ENCODE measurements at places on chromosomes 7 and 10.

GRCh38 chr7:156095908-156096539 lies 283.8 kb upstream of the SHH start:
- peak; percentile 9 for DNase-seq

GRCh38 chr10:77548671-77549070 lies 88.9 kb downstream of the KCNMA1 start:
- no peak for DNase-seq

GRCh38 chr7:106590209-106590816 lies 70.6 kb downstream of the CCDC71L start:
- DNase-seq = no peak

DNA sequence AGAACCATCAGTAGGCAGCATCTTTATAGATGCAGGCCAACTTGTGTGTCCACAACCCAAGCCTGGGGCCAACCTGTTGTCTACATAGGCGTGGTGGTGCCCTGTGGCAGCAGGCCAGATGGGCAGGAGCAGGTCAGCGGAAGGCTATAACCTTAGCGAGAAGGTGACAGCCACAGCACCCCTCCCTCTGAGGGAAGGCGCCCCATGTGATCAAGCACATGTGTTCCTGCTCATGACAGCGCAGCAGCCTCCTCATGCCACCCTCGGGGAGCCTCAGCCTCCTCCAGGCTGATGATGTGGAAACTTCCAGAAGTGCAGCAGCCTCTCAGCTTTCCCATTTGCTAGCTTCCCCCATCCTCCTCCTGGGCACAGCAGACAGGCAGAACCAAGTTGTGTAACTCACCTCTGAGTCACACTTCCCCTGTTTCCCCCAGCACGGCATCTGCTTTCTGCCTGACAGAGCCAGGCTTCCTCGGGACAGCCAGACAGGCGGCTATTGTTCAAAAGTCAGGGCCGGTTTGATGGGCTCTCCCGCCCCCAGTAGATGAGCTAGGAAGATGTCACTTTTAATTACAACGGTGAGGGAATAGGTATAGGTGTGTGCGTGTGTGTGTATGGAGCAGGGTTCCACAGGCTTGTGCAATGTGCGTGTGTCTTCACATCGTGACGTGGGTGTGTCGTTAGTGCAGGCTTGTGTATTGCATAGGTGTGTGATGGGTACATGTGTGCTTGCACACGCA lies 312.0 kb upstream of the ZMIZ1 start:
- DNase-seq = peak; percentile 33

- no peak for DNase-seq
These were observed 335.2 kb downstream of the SDK1 start for GRCh38 chr7:3636131-3636860.

DNA sequence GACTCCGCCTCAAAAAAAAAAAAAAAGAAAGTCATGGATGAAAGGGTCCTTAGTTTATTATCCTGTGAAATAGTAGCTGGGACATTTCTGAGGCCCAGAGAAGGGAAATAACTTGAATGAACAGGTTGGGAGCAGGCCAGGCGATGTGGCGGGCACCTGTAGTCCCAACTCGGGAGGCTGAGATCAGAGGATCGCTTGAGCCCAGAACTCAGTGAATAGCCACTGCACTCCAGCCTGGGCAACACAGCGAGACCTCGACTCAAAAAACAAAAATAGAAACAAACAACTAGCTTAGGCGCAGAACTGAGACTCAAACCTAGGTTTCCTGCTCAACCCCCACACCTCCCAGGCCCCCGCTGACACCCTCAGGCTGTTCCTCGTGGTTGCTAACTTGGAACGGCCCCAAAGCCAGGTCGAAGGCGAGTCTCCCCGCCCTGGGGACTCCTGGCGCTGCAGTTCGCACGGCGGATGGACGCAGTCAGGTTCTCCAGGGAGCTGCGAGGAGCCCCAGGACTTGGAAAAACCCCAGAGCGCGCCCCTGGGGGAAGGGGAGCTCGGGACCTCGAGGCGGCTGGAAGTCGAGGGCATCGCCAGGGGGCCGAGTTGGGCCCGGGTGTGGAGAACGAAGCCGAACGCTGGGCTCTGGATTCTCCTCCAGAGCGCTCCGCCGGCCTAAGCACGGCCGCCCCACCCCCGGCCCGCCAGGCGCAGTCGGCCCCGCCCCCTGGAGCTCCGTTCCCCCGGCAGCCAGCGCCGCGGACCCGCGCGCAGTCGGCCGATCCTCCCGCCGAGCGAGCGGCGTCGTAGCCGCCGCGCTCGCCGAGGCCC lies at the start of gene STOX1:
Gene STOX1 (plus strand): TSS at position 768 of the 828 bp plus-strand sequence. CDS start 93 bp downstream, outside the sequence.
- DNase-seq = peak; percentile 75

DNA sequence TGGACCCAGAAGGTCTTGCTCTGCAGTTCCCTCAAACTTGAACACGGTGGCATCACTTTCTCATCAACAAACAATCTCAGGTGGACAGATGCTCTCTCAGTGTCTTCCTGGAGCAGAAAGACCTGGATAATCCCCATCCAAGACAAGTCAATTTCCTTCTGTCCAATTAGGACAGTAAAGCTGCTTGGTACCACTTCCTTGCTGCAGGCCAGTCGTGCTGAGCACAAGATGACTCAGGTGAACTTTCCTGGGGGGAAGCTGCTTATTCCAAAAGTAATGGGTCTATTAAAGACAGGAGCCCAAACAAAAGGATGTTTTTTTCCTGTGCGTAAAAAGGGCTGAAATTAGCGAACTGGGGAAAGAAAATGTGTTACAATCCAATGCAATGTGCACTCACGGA lies 107.6 kb upstream of the AFAP1L2 start:
- DNase-seq = no peak

GRCh38 chr7:184294-185264 lies 7.8 kb upstream of the FAM20C start:
- DNase-seq = no peak

DNA sequence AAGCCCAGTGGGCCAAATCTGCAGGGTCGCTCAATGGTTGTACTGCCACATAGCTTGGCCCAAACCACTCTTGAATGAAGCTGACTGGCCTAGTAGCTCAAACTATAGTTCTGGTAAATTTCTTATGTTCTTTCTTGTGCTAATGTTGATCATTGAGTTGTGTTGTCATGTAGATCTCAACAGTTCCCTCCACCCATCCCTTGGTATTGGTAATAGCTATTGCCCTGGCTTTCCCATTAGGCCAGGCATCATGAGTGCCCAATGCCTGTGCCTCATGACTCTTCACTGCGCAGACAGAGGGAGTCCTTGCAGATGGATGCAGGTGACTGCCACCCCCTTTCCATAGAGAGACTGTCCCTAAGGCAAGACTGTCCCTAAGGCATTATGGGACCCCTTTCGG lies 988.4 kb downstream of the KCNMA1 start:
- DNase-seq = no peak

GRCh38 chr10:14084875-14085274 lies 245.8 kb downstream of the FRMD4A start:
- no peak for DNase-seq

GRCh38 chr7:144001543-144001942 lies 1.4 kb downstream of the OR6B1 start:
- no peak for DNase-seq

GRCh38 chr10:60348982-60349381 lies 40.7 kb downstream of the ANK3 start:
- DNase-seq = no peak

DNA sequence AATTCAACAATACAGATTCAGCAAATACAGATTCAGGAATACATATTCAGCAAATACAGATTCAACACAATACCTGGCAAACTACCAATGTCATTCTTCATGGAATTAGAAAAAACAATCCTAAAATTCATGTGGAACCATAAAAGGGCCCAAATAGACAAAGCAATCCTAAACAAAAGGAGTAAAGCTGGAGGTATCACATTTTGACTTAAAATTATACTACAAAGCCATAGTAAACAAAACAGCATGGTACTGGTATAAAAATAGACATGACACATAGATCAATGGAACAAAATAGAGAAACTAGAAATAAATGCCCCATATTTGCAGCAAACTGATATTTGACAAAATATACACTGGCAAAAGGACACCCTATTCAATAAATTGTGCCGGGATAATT lies 3.4 kb upstream of the NT5C3A start:
- DNase-seq = no peak

DNA sequence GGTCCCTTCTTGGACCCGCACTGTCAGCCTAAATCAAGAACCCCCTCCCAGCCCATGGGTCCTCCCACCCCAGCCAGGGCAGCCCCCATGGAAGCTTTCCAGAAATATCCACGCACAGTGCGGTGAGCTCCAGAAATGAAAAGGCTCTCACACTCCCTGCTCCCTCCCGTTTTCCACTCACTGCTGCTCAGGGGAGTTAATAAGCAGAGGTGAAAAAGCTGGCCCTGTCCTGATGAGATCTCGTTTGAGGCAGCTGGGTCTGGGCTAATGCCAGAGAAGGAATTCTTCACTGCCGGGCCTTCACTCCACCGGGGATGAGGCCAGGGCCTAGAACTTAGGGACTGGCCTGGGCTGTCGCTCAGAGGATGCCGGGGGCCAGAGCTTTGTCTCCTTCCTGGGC lies 102.2 kb downstream of the ZMIZ1 start:
- DNase-seq = no peak

- no peak for DNase-seq
These were observed 66.1 kb upstream of the STK17A start for GRCh38 chr7:43516581-43517342.

GRCh38 chr7:71782051-71782450 lies 630.1 kb downstream of the CALN1 start:
- DNase-seq = no peak

DNA sequence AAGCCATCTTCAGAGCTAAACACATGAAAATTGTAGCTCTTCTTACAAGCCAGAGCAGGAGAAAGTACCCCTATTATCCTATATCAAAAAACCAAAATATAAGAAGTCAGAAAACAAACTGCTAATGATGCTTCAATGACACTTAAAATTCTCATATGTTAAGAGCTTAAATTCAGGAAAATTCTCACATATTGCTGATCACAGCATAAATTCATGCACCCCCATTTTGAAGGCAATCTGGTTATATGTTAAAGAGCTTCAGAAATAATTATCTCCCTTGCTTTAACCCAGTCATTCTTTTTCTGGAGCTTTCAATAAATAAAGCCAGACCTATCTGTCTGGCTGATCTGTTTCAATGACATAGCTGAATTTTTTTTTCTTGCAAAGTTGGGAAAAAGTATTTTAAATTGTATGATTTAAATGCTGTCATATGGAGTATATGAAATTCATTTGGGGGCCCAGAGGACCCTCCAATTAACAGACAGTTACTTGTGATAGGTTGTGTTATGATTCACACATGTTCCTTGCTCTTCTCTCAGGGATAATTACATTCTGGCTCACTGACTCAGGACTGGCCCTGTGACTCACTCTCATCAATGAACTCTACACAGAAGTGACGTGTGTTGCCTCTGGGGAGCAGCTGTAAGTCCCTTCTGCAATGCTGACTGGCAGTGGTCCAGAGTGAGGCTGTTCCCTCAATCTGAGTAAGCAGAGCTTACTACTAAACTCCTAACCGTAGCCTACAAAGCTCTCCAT lies 85.2 kb downstream of the HGF start:
- DNase-seq = no peak

- no peak for DNase-seq
These were observed 752.0 kb downstream of the GRID1 start for GRCh38 chr10:85614566-85614965.

- no peak for DNase-seq
These were observed 15.3 kb upstream of the KCNIP2 start for GRCh38 chr10:101858723-101859500.

DNA sequence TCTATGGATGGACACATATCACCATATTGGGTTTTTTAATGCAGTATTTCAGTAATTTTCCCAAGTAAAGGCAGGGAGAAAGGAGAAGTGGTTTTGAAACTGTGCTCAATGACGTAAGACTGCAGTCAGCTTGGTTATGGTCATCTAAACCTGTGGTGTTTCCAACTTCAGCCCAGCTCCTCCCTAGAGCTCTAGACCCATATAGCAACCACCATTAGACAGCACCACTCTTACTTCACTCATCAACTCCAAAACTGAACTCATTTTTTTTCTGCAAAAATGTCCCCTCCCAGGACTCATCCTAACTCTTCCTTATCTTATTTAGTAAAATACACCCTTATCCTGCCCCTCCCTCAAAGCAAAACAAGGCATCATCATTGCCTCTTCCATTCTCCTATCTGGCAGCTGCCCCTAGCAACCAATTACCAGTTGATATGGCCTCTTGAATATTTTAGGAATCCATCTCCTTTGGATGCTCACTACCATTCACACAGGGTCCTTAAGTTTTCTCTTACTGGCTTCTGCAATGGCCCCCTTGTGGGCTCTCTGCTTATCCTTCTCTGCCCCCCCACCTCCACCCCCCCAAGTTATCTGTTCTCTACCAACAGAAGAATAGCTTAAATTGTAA lies 1.5 kb upstream of the RALA start:
- DNase-seq = no peak

DNA sequence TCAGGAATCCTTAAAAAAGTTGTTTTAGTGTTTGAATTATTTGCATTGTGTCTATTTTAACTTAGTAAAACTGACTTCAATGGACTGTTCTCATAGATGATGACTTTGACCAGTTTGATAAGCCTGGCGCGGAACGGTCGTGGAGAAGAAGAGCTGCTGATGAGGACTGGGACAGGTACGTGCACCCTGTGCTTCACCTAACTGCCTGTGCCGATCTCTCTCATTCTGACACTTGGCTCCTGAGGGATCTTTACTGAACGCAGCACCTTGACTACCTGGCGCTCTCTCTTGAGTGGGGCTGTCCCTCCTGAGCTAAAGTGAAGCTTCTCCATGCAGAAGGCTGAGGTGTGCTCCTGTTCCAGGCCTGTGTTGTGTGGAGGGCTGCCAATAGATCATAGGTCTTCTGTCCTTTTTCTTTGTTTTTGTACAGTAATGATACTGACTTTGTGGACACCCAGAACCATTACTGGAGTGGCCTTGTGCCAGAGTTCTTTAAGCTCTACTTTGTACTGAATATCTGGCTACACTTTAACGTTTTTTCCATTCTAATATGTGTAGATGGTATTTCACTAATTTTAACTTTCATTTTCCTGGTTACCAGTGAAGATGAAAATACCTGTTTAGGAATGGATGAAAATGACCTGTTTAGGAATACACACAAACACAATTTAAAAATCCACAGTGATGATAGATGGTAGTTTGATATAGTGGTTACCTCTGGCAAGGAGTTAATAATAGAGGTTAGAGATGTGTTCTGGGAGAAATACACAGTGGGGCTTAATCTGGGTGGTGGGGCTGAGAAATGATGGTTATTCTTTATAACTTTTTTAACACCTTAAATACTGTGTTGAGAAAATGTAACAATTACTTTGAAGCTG lies 20.9 kb downstream of the RBM33 start:
- no peak for DNase-seq

- no peak for DNase-seq
These were observed 4.4 kb downstream of the CDK6 start for GRCh38 chr7:92831716-92832533.

- DNase-seq = no peak
These were observed 55.3 kb downstream of the CH25H start for GRCh38 chr10:89151857-89152256.

GRCh38 chr10:104622598-104623209 lies 18.4 kb upstream of the SORCS3 start:
- DNase-seq = no peak

Measured in activated naive CD4-positive, alpha-beta T cell treated with anti-CD3 and anti-CD28 coated beads, Interleukin-2, amount 50 U/mL, for 72 hours (primary cell).